A549 treated with Mapracorat at 1 μM for 4 hours (cell line): ENCODE measurements at places on chromosomes 11 and 22. TPM values are rescaled to one million over a fixed set of nuclear protein-coding genes. Genes with fewer than 3 reads are reported as not detected.

OVOL1 gene
- 0.07 to 0.08 TPM in 2 of 5 replicates, not detected in the others for total RNA-seq

MMP8 gene
- total RNA-seq = not detected in 5 replicates

SCARF2 gene
- total RNA-seq = 0.83 to 1.2 TPM (median 0.97 TPM) in 5 replicates

KCNK4 gene
- not detected in 5 replicates for total RNA-seq

TMEM132A gene
- 91.4 to 146 TPM (median 134 TPM) in 5 replicates for total RNA-seq

TNKS1BP1 gene
- 69.6 to 91.9 TPM (median 88.9 TPM) in 5 replicates for total RNA-seq

CD6 gene
- total RNA-seq = 0.08 to 0.18 TPM (median 0.15 TPM) in 4 of 5 replicates, not detected in the other

DGAT2 gene
- 1.2 to 2.2 TPM (median 2.0 TPM) in 5 replicates for total RNA-seq

SYT7 gene
- 0.84 to 1.3 TPM (median 1.2 TPM) in 5 replicates for total RNA-seq

OR51B4 gene
- not detected in 5 replicates for total RNA-seq

C11orf42 gene
- total RNA-seq = not detected in 5 replicates

PRR33 gene
- not detected in 5 replicates for total RNA-seq

UBQLNL gene
- total RNA-seq = not detected in 5 replicates

AMOTL1 gene
- 5.7 to 8.6 TPM (median 7.8 TPM) in 5 replicates for total RNA-seq

JAML gene
- total RNA-seq = not detected in 5 replicates

SCUBE1 gene
- 0.02 to 0.26 TPM (median 0.06 TPM) in 5 replicates for total RNA-seq

CRACR2B gene
- 4.0 to 6.3 TPM (median 5.2 TPM) in 5 replicates for total RNA-seq

ABCC8 gene
- total RNA-seq = 5.7 to 9.5 TPM (median 7.6 TPM) in 5 replicates

ESAM gene
- total RNA-seq = 10.9 to 15.1 TPM (median 13.5 TPM) in 5 replicates

HBD gene
- total RNA-seq = not detected in 5 replicates

MUC5B gene
- total RNA-seq = 1.5 to 4.9 TPM (median 2.8 TPM) in 5 replicates

CALCA gene
- total RNA-seq = 0.12 TPM in 1 of 5 replicates, not detected in the others

MCHR1 gene
- not detected in 5 replicates for total RNA-seq

C11orf16 gene
- not detected in 5 replicates for total RNA-seq

UPK3A gene
- total RNA-seq = not detected in 5 replicates

SLC22A25 gene
- total RNA-seq = not detected in 5 replicates

CAPN5 gene
- 5.8 to 11.9 TPM (median 8.2 TPM) in 5 replicates for total RNA-seq

SMTNL1 gene
- total RNA-seq = not detected in 5 replicates

HTR3B gene
- total RNA-seq = not detected in 5 replicates

OR6T1 gene
- total RNA-seq = not detected in 5 replicates

SMC1B gene
- total RNA-seq = 0.03 to 0.05 TPM (median 0.05 TPM) in 3 of 5 replicates, not detected in the others

RFPL2 gene
- total RNA-seq = 0.15 to 0.26 TPM (median 0.18 TPM) in 4 of 5 replicates, not detected in the other

MS4A3 gene
- not detected in 5 replicates for total RNA-seq

OR51I1 gene
- total RNA-seq = not detected in 5 replicates

PRDM11 gene
- total RNA-seq = 5.7 to 8.0 TPM (median 7.7 TPM) in 5 replicates

OPCML gene
- total RNA-seq = not detected in 5 replicates

ENTHD1 gene
- total RNA-seq = not detected in 5 replicates

LRRC10B gene
- 0.15 to 0.31 TPM (median 0.19 TPM) in 4 of 5 replicates, not detected in the other for total RNA-seq

ALX4 gene
- total RNA-seq = 2.0 to 2.7 TPM (median 2.6 TPM) in 5 replicates

LYVE1 gene
- 0.20 to 0.77 TPM (median 0.48 TPM) in 5 replicates for total RNA-seq

PRRG4 gene
- 1.5 to 1.8 TPM (median 1.6 TPM) in 5 replicates for total RNA-seq

TRIM49 gene
- total RNA-seq = 0.09 to 0.14 TPM in 2 of 5 replicates, not detected in the others

APLNR gene
- total RNA-seq = 0.05 to 0.07 TPM in 2 of 5 replicates, not detected in the others

APOA4 gene
- not detected in 5 replicates for total RNA-seq

RAB38 gene
- 0.77 to 1.0 TPM (median 0.91 TPM) in 5 replicates for total RNA-seq

PRR5L gene
- 11.4 to 15.1 TPM (median 13.2 TPM) in 5 replicates for total RNA-seq

OR8D1 gene
- not detected in 5 replicates for total RNA-seq

VSIG2 gene
- total RNA-seq = not detected in 5 replicates

MRPL40 gene
- total RNA-seq = 44.7 to 48.1 TPM (median 45.3 TPM) in 5 replicates

SLC17A6 gene
- total RNA-seq = not detected in 5 replicates
